ENCODE measurements at places on chromosomes 5 and 9. TPM values are rescaled to one million over a fixed set of nuclear protein-coding genes. Genes with fewer than 3 reads are reported as not detected.

DNA sequence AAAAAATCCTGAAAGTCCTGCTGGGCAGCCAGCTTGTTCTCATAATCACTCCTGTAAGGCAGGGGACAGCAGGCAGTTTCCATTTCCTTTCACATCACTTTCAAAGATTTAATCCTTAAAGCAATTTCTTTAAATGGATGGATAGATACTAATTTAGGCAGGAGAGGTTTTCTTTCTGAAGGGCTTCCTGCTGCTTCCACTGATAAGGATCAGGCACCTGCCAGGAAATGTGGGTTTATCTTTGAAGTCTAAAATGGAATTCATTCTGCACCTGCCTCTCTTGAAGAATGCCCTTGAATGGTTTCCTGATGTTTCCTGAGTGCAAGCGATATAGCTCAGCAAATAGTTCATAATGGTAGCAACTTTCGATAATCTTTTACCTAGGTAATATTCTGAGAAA, 64.5 kb downstream of the STARD4 start:
- DNase-seq: no peak

- DNase-seq: no peak
These were observed 18.6 kb downstream of the LMAN2 start for GRCh38 chr5:177332896-177333260.

CNOT8 gene
- total RNA-seq: 45.9 TPM

ADCY2 gene
- 0.13 TPM for total RNA-seq

DNA sequence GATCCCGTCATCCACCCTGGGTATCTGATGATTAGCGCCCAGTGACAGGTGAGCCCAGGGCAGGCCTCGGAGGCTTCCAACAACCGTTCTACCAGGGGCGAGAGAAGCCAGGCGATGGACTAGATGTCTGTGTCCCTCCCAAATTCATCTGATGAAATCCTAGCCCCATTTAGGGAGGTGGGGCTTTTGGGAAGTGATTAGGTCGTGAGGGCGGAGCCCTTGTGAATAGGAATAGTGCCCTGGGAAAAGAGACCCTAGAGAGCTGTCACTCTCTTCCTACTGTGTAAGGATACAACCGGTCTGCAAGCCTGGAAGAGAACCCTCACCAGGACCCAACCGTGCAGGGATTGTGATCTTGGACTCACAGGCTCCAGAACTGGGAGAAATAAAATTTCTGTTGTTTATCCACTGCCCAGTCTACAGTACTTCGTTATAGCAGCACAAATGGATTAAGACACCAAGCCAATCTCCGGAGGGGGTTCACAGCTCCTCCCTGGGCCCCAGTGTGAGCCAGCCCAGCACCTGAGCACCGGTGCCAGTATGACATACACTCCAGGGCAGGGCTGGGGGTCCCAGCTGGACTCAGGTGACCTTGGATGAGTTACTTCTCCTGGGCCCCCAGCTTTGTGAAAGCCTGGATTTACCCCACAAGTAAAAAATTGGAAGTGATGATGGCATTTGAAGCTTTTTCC, 162.2 kb downstream of the DAB2IP start:
- DNase-seq: no peak

DAPK1 gene
- 0.87 TPM for total RNA-seq

GRCh38 chr5:9151684-9152427, 394.0 kb downstream of the SEMA5A start:
- no peak for DNase-seq

GRCh38 chr5:143251190-143251589, 152.3 kb downstream of the NR3C1 start:
- DNase-seq: no peak

GRCh38 chr5:43649256-43649655, 46.3 kb downstream of the NNT start:
- no peak for DNase-seq

GRCh38 chr5:61498121-61498520, 166.1 kb downstream of the ZSWIM6 start:
- no peak for DNase-seq

Measured in Panc1 (cell line).